Hepatic stellate cell (primary cell): ENCODE measurements at places on chromosomes 7 and 10.

- no peak for DNase-seq
Observed at GRCh38 chr10:93299195-93299594, 182.9 kb downstream of the MYOF start.

- DNase-seq, result no peak
Observed at GRCh38 chr10:29355411-29355991, 66.6 kb downstream of the LYZL1 start.

GRCh38 chr7:128271942-128272481 is 30.9 kb downstream of the LEP start:
- DNase-seq, result peak; percentile 29

GRCh38 chr7:138710536-138711385 is 9.6 kb upstream of the SVOPL start:
- DNase-seq, result no peak

DNA sequence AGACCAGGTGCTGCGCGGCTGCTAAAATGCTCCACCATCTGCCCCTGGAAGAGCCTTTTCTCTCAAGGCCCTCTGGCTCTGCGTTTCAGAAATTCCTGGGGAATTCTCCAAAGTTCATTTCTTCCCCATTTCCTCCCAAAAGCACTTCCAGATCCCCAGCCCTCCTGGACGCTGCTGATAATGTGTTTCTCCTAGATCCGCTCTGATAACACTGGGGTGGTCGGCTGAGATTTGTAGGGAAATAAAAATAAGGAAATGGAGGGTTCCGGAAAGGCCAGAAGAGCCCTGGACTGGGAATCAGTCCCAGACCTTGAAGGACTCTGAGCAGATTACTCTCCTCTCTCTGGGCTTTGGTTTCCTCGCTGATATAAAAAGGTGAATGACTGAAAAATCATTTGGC is 28.1 kb downstream of the COL13A1 start:
- no peak for DNase-seq

- DNase-seq, result no peak
Observed at GRCh38 chr10:101033276-101033675, 2.2 kb downstream of the SFXN3 start.
